ENCODE measurements at places on chromosomes 7 and 10. TPM values are rescaled to one million over a fixed set of nuclear protein-coding genes. Genes with fewer than 3 reads are reported as not detected.

GRCh38 chr10:7206412-7207100 lies 204.3 kb downstream of the SFMBT2 start:
- no peak for DNase-seq

ZNF655 gene
- 68.5 TPM for total RNA-seq

GRCh38 chr7:87129332-87129731 lies 22.9 kb upstream of the DMTF1 start:
- DNase-seq, result no peak

GRCh38 chr7:73727952-73728351 lies 8.5 kb upstream of the STX1A start:
- no peak for DNase-seq

NT5C3A gene
- total RNA-seq, result 33.0 TPM

SUN3 gene
- not detected for total RNA-seq

GRCh38 chr7:115940460-115941060 lies 90.0 kb downstream of the TFEC start:
- no peak for DNase-seq

GRCh38 chr7:155322530-155322929 lies 24.9 kb downstream of the INSIG1 start:
- no peak for DNase-seq

- no peak for DNase-seq
Observed at GRCh38 chr7:159112136-159113011, 32.3 kb downstream of the VIPR2 start.

MBL2 gene
- total RNA-seq, result not detected

- DNase-seq, result no peak
Observed at GRCh38 chr10:91689731-91690168, 56.9 kb upstream of the PPP1R3C start.

CALML5 gene
- not detected for total RNA-seq

DNA sequence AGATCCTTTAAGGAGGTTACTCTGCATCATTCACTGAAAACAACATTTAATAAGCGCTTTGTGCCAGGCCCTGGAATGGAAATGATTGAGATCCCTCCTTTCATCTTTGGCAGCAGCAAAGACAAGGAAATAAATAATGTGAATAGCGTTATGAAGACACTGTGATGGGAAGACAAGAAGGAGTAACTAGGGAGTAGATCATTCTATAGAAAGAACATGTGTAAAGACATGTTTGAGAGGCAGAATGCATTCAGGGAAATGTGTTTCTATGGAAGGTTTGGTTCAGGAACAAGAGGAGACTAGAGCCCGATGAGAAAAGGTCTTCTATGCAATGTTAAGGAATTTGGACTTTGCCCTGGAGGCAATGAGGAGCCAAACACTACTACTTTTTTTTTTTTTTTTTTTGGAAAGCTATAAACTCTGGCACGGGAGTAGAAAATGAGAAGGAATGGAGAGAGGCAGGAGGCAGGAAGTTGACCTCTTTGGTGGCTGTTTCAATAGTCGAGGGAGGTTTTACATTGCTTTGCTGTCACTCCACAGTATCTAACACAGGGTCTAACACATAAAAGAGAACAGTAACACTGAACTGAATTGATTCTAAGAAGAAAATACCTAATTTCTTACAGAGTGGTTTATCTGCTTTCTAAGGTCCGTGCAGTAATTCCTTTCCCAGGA lies 44.9 kb downstream of the SMURF1 start:
- DNase-seq, result no peak

DNA sequence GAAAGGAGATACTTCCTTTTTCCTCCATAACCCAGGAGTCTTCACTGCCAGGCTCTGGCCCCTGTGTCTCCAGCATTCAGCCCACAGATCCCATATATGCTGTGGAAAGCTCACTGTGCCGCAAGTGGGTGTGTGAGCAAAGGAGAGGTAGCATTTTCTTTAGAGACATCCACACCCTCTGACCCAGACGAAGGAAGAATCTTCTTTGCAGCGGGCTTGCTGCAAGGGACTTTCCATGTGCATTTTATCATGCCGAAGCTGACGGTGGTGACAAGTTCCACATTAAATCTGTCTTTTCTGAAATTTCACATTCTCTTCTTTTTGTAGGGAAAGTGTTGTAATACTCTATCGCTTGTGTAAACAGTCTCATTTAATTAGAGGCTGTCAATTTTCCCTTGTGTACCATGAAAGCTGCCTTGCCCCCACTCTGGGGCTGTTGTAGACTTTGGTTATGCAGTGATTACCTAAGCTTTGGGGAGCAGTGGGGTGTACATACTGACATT lies 409.5 kb downstream of the SUGCT start:
- DNase-seq, result no peak

- peak; percentile 61 for DNase-seq
Observed at GRCh38 chr7:101912716-101913110, 95.3 kb downstream of the CUX1 start.

KAT6B gene
- total RNA-seq, result 61.6 TPM

STEAP1B gene
- total RNA-seq, result 0.46 TPM

- no peak for DNase-seq
Observed at GRCh38 chr10:63976538-63976937, 455.3 kb downstream of the REEP3 start.

GRCh38 chr7:109213081-109213480 lies 643.4 kb downstream of the DNAJB9 start:
- no peak for DNase-seq

DNA sequence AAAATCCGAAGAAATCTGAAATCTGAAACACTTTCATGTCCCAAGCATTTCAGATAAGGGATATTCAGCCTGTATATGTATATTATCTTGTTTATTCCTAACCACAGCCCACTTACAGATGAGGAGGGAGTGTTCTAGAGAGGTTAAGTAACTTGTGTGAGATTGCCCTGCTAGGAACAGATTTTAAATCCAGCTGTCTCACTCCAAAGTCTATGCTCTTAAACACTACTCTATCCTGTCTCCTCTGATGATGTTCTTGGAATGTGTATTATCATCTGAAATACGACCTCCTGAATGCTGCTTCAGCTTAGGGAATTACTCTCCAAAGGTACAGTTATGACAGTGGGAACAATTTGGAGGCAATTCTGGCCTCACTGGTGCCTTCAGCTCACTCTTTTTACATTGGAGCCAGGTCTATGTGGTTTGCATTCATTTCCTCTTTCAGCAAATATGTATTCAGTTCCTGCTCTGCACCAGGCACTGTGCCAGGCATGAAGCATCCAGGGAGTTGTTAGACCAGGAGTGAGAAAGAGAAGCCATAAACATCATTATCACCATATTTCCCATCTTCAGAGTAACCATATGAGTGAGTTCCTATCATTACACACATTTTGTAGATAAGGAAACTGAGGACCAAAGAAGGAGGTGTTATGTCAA lies 70.2 kb downstream of the NOC3L start:
- peak; percentile 51 for DNase-seq

TAC1 gene
- total RNA-seq, result 4.1 TPM

GRCh38 chr10:13417459-13418126 lies 69.5 kb upstream of the SEPHS1 start:
- no peak for DNase-seq

DNA sequence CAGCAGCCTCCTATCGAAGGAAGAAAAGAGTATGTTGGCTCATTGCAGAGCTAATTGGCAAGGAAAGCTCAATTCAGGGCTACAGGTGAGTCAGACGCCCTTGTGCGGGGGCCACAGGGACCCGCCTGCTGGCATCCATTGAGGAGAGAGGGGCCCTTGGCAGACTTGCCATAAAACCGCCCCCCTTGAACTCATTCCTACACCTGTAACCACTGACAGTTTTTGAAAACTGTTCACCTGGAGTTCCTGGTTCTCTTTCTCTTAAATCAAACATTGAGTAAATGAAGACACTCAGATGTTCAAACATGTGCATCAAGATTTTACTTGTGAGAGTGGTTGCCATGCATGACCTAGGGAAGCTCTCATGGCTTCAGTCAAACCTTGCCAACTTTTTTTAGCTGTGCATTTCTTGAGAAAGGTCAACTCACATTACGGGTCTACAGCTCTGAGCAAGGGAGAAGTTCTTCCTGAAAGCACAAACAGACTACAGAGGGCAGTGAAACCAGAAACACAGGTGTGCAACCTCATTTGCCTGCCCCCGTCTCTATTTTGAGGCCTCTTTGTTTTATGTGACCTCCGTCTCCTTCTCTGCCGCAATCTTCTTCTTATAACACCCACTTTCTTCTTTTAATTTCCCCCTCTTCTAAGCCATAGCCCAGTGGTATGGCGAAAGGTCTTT lies 87.8 kb downstream of the TBXAS1 start:
- DNase-seq, result no peak

KLF14 gene
- total RNA-seq, result 0.84 TPM

DNA sequence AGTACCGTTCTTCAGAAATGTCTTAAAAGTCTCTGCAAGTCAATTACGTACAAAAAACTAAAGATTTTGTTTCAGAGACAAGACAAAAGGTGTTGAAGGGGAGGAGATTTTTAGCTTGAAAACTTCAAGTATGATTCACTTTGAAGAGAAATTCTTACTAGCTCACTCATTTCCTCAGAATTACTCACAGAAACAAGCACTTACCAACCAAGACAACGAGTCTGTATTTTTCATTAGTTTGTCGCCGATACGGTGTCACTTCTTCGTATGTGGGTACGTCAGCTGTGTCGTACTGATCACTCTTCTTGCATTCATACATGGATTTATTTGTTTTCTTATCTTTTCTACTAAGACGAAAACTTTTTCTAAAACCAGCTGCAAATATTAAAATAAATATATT lies 90.6 kb upstream of the ODAD2 start:
- DNase-seq, result no peak

DNA sequence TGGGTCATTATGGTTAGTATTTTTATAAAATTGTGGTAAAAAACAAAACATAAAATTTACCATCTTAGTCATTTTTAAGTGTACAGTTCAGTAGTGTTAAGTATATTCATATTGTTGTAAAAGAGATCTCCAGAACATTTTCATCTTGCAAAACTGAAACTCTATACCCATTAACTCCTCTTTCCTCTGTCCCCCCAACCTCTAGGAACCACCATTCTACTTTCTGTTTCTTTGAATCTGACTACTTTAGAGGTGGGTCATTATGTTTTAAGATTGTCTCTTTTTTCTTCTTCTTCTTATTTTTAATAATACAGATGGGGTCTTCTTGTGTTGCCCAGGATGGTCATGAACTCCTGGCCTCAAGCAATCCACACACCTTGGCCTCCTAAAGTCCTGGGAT lies 84.1 kb downstream of the DOCK4 start:
- no peak for DNase-seq

JAKMIP3 gene
- total RNA-seq, result 2.1 TPM

GRCh38 chr10:70899096-70899495 lies 10.7 kb upstream of the PCBD1 start:
- no peak for DNase-seq

GRCh38 chr10:92839191-92840085 lies 8.9 kb upstream of the EXOC6 start:
- DNase-seq, result peak; percentile 37

PTPRE gene
- total RNA-seq, result 15.5 TPM

DNA sequence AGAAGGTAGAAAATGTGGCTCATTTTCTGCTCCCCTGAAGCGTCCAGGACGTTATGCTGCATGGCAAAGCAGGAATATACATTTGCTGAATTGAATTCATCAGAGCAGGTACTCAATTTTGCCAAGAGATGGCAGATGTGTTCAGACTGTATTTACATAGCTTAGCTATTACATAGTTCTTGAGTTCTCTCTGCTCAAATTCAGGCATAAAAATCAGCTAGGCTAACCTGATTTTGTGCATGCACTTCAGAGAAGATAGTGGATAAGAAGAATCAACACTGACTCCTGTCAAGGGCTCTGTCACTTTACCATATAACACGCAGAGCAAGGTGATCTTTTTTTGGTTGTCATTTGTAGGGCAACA lies 209.2 kb upstream of the FAM3C start:
- DNase-seq, result no peak

CFAP70 gene
- total RNA-seq, result 4.9 TPM

DNA sequence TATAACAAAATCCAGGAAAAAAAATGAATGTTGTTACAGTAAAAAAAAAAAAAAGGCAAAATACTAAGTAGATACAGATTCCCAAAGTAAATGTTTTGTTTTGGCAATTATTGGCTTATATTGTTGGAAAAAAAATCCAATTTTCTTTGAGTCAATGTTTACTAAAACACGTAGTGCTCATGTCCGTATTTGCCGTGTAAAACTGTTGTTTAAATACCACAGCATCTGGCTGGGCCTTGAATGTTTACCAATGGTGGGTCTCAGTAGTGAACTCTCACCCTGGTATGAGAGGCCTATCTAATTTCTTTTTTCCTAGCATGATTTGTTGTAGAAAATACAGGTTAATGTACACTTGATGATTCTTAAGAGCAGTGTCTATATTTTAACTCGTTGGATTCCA lies 41.4 kb upstream of the SLC26A5 start:
- no peak for DNase-seq

- DNase-seq, result peak; percentile 61
Observed at GRCh38 chr7:100477871-100478267, 1.1 kb downstream of the TSC22D4 start.

- no peak for DNase-seq
Observed at GRCh38 chr7:14894826-14895225, 7.7 kb downstream of the DGKB start.

FKBP6 gene
- total RNA-seq, result not detected

Measured in ovary (tissue), 10 donors.